Stimulated activated CD4-positive, alpha-beta T cell treated with anti-CD3 and anti-CD28 coated beads, Interleukin-15, amount 100 ng/mL, for 1 hour (primary cell): ENCODE measurements at places on chromosomes 5 and 9.

DNA sequence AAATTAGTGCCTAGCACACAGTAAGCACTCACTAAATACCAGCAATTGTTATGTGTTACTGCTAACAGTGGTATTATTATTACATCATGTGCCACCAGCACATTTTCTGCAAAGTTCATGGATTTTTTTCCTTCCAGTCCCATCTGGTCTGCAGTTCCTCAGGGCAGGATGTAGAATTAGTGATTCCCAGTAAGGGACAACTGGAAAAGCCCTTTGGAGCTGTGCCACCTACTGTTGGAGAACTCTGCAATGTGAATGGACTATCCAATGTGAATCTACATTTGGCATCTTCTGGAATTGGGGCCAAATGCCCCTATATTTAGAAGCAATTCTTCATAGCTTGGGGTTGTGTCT is 154.0 kb downstream of the CDH6 start:
- DNase-seq: no peak

DNA sequence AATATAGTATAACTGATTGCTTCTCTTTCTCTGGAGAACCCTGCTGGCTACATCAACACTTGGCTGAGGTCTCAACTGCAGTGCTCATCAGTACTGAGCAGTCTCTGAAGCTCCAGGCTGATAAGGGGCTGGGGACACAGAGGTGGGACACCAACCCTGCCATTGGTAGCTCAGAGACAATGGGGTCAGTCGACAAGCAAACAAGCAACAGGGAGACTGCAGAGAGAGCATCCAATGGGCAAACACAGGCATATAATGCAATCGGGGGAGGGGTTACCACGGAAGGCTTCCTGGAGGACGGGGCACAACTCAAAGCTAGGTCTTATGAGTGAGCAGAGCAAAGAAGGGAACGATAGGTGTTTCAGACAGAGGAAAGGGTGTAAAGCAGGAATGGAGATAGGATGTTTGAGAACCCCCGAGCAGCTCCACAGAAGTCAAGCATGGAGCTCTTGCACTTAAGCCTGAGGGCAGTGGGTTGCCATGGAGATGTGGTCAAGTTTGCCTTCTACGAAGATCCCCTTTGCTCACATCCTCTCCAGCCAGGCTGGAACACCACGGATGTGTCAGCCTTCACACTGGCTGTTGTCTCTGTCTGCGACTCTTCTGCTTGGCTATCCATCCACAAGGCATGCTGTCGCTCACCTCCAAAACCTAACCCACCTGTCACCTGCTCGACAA is 21.5 kb upstream of the AKNA start:
- DNase-seq: no peak

- DNase-seq: no peak
These were observed 49.1 kb downstream of the NXNL2 start for GRCh38 chr9:88583901-88584596.

DNA sequence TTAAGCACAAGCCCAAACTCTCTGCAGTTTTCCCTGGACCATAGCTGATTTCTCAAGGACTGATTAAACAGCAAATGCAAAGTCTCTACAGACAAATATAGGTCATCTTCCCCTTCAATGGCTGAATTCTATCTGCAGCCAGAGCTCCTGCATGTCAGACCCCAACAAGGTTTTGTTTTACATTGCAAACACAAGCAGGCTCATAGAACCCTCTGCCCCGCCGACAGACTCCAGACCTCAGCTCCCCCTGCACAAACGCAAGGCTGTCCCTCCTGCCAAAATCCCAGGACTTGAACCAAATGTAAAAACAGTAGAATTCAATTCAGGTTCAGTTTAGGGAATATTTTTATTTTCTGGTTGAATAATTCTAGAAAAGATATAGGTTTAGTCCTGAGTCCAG is 526.7 kb upstream of the TRPC7 start:
- DNase-seq: no peak

DNA sequence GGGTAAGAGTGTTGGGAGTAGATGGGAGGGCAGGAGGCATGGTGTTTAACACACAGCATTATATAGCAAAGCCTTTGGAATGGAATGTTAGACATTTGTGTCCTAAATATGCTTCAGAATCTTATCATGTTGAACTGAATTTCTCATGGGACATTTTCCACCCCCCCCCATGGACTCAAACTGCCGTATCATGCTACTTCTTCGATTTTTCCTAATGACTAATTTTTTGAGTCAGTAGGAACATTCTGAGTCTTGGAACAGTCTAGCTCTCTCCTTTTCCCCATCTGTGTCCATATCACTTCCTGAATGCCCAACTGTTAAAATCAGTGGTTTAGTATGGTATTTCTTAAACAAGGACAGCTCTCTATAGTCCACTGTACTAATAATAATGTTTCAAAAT is 380.6 kb downstream of the TLE4 start:
- no peak for DNase-seq

- DNase-seq: no peak
These were observed 11.3 kb upstream of the TIMD4 start for GRCh38 chr5:156974328-156974727.

- DNase-seq: no peak
These were observed 163.8 kb downstream of the GADD45G start for GRCh38 chr9:89768650-89769071.

DNA sequence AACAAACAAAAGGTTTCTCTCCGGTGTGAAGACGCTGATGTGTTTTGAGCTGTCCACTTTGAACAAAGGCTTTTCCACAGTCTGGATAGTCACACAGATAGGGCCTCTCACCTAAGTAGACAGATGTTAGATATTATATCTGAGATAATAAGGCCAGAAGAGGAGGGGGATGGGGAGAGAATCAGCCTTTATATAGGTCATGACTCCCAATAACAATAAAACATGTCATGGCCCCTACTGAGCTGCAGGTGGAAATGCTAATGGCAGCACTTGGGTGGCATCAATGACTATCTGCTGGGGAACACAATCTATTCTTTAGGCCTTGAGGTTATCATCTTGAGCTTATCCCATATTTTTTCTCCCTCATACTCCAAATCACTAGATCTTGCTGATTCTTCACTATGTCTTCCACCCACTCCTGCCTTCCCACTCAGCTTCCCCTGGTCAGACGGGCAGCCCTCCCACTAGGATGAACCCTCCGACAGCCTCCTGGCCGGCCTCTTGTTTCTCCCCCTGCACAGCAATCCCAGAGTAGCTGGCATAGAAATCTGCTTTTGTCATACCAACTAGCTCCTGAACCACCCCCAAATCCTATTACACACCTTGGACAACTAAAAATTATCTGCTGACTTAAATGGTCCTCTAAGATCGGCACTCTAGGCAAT is 11.5 kb upstream of the SLC35D2 start:
- DNase-seq: no peak

DNA sequence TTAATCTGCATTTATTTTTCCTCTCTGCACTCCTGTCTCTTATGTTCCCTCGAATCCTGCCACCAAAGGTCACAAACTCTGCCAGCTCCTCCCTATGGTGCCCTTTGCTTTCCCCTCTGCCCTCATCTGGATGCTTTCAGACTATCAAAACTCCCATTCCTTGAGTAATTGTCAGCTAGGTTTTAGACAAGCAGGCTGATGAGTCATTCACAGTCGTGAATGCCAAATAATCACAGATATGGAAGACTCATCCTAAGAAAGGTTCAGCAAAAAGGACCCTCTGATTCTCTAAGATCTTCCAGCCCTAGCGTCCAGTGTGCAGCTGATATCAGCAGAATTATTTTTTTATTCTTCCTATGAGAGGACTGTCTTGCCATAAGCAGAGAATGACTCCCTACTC is 104.5 kb upstream of the NUDT12 start:
- DNase-seq: no peak

DNA sequence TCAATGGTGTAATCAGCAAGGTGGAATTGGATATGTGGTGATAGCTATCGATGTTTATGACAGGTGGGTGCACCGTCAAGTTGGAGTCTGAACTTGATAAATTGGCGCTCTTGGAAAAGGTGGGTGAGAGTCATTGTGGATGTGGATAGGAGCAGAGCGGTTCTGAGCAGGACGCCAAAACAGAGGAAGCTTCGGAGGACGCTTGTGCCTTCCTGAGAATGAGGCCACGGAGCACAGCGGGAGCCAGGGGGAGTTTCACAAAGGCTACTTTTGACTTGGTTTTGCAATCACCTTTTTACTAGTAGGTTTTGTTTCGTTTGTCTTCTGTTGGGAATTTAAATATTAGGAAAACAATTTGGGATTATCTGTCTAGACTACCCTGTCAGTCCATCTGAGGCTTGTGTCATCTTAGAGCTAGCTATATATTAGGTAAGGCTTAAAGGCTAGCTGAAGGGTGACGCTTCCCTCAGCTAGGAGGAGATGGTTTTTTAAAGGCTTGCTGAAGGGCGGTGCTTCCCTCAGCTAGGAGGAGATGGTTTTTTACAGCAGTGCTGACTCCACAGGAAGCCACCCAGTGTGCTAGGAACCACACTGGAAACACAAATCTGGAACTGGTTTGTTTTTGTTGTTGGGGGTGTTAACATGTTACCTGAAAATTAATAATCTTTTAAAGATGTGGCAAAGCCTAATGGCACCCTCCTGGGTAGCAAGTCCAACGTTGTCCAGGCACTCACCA is 142.4 kb upstream of the IRX4 start:
- DNase-seq: no peak

DNA sequence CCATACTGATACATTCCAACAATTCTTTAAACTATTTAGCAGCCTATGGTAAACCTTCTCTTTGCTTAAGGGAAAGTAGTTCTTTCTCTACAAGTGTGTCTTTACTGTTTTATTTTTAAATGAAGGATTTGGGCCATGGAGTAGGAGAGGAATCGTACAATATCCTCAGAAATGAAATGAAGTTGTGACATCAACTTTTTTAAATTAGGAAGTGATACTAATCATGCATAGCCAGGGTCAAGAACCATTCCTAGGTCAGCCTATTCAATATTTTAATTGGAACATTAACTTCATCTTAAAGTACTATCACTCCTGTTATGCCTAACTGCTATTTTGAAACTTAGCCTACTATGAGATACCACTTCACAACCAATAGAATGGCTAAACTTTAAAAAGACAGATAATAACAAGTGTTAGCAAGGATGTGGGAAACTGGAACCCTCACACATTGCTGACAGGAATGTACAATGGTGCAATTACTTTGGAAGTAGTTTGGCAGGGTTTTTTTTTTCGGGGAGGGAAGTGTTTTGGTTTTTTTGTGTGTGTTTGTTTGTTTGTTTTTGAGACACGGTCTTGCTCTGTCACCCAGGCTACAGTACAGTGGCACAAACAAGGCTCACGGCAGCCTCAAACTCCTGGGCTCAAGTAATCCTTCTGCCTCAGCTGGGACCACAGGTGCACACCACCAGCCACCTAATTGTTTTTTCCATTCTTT is 10.7 kb downstream of the AGTPBP1 start:
- no peak for DNase-seq

DNA sequence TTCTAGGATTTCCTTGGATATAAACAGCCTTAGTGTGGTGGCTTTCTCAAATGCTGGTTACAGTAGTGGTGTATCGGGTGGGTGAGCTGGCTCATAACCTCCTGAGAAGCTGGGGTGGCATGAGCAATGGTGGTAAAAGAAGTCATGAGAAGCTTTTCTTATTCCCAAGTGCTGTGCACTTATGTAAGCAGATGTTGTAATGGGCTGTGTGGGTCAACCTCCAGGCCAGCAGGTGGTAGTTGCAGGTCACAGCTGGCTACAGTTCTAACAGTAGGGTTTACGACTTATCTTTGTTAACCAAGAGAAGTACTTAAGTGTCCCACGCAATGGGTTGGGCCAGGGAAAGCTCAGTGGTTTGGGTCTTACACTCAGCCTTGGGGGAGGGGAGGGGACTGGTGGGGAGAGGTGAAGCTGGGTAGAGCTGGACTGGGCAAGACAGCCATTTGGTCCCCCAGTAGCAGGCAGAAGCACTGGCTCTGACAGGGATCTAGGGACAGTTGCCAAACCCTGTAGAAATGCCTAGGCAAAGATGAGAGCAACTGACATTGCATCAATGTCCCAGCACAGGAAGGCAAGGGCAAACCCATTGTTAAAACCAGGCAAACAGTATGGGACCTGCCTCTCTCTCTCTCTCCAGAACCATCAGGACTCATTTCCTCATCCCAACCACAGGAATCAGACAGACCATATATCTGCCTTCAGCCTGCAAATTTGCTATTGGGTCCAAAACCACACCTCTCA is 76.8 kb downstream of the RNF130 start:
- no peak for DNase-seq

DNA sequence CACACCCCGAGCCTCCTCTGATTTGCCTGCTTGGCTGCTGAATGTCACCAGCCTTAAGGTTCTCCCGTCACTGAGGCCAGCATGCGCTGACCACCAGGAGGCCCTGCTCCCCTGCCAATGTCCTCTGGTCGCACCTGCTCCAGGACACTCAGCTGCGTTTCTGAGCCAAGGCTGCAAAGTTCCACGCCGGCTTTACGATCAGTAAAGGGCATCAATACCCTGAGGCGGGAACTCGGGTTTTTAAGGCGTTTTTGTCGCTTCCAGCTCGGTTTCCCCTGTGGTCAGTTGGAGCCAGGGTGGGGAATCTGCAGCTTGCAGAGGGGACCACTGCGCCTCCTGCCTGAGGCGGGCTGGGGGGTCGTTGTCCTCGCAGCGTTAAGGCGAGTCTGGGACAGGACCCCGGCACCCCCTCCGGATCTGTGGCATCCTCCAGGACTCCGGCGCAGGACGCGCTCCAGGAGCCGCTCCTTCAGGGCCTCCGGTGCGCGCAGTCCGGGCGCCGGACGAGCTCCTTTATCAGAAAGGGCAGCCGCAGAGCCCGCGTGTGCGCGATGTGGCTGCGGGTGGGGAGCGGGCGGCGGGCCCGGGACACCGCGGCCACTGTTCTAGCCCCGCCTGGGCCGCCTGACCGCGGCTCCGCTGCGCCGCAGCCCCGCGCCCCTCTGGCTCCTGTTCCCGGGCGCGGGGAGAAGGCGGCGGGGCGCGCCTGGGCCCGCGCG is 24.1 kb upstream of the FLT4 start:
- DNase-seq: no peak

DNA sequence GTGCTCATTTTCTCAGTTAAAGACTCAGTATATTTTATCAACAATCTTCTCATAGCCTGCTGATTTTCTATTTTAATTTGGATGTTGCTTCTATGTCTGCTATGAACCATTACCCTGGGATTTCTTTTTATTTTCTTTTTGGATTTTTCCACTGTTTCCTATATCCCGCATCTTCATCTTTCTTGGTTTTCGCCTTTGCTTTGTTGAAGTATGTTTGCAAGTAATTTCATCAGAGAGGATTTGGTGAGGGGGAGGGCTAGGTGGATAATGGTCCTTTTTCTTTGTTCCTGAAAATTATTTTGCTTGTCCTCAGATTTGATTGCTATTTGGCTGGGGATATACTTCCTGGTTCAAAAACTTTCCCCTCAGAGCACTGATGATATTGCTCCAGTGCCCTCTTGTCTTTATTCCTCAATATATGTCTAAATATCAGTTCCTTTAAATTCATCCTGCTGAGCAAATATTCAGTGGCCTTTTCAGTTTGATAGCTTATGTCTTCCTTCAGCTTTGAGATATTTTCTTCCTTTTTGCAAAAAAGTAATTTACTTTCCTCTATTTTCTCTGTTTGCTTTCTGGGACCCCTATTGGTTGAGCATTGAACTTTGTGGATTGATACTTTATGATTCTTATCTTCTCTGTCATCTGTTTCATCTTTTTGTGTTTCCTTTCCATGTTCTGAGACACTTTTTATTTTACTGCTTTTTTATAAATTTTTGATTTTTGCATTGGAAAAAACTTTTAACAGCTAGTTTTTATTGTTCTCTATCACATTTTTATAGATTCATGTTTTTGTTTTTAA is 227.6 kb upstream of the ELL2 start:
- DNase-seq: no peak

GRCh38 chr5:21709770-21710169 is 1143.4 kb downstream of the CDH12 start:
- DNase-seq: no peak
